ENCODE measurements at places on chromosomes 6 and 20.

DNA sequence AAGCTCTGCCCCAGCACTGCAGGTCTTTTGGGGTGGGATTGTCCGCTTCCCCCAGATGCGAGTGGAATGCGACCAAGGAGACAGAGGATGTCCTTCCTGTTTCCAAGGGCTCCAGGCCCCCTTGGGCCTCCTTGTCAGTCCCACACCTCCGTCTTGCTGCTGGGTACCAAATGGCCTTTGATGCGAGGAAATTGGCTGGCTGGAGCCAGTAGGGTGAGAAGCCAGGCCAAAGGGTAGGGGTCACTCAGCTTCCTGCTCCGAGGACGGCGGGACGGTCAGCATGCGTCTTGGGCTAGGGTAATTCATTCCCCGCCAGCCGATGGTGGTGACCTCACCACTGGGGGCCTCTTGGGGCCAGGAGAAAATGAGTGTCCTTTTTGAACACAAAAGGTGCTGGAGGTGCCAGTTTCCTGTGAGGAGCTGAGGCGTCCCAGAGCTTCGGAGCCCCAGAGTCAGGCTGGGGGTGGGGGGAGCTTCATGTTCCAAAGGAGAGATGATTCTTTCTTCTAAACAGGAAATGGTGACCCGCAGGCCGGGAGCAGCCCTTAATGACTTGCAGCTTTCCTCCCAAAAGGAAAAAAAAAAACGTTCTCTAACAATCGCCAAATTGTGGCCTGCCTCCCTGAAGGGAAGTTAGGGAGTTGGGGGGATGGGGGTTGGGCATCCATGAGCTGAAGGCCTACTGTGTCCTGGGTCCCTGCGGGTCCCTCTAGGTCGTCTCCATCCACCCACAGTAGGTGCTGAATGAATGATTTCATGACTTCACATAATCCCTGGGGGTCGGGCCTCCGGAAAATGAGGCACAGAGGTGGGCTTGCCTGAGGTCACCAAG, 6.7 kb downstream of the SNAI1 start:
- DNase-seq = no peak

- DNase-seq = peak; percentile 80
These were observed 61.6 kb upstream of the SNX9 start for GRCh38 chr6:157761331-157761921.

DNA sequence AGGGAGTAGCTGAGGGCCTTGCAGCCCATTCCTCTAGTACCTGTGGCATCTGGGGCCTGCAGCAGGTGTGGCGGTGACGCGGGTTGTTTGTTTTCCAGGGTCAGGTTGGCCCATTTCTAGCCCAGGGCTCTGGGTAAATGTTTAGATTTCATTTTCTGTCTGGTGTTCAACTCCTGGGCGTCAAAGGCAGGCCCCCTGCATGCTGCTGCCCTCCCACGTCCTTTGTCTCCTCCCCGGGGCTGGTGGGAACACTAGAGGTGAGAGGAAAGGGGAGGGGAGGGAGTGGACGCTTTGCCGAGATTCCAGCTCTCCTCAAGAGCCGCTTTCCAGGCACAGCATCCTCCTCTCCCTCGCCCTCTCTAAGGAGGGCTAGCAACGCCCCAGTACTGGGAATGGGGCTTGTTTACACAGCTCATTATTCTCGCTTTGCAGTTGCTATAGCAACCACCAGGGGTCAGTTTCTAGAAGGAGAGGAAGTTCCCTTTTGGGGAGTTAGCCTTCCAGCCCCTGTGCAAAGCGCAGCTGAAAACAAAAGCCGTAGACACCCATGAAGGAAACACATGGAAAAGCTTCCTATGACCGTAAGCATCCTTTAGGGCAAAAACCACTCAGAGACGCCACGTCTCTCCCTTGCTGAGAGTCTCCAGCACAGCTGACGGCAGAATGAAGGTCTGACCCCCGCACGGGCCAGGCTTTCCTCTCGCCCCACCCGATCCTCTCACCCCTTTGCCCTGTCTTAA, 170.6 kb downstream of the LY86 start:
- peak; percentile 39 for DNase-seq

- no peak for DNase-seq
These were observed 33.2 kb upstream of the RPS6KA2 start for GRCh38 chr6:166660157-166660688.

DNA sequence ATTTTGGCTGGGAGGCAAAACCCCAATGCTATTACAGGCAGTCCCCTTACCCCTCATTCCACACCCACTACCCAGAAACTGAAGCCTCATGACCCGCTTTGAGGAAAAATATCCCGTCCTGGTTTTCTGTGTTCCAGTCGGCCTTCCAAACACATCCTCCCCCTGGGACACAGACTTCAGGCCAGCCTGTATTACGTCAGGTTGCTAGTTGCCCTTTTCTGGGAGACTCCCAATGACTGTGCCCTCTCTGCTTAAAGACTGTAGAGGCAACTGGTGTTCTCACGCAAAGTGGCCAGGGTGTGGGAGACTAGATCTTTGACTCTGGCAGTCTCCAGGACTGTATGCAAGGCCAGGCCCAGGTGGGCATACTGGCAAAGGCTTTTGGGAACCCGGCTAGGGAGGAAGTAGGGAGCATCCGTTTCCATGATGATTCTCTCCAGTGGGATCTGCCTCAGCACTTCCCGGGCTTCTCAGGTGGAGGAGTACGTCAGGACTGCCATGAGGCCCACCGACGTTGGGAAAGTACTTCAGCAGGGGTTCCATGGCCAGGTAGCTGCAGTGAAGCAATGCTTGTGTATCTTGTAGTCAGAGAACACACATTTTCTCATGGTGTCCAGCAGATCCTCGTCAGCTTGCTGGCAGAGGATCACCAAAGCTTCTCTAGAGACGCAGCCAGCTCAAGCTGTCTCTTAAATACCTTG, 34.9 kb downstream of the DYNLT1 start:
- DNase-seq = no peak

- DNase-seq = peak; percentile 89
These were observed 1.1 kb downstream of the ACTL10 start for GRCh38 chr20:33667676-33668465.

- no peak for DNase-seq
These were observed 81.1 kb upstream of the PRDM1 start for GRCh38 chr6:106005013-106005412.

GRCh38 chr6:142387997-142388815, 86.4 kb downstream of the ADGRG6 start:
- peak; percentile 27 for DNase-seq

DNA sequence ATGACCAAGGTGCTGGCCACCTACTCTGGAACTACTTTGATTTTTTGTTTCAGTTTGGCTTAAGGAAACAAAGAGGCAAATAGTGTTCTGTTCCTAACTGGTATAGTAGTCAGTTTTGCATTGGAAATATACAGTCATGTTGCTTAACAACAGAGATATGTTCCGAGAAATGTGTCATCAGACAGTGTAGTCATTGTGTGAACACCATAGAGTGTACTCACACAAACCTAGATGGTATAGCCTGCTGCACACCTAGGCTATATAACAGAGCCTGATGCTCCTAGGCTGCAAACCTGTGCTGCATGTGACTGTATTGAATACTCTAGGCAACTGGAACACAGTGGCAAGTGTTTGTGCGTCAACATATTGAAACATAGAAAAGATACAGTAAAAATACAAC, 80.4 kb downstream of the ARID1B start:
- DNase-seq = peak; percentile 79

DNA sequence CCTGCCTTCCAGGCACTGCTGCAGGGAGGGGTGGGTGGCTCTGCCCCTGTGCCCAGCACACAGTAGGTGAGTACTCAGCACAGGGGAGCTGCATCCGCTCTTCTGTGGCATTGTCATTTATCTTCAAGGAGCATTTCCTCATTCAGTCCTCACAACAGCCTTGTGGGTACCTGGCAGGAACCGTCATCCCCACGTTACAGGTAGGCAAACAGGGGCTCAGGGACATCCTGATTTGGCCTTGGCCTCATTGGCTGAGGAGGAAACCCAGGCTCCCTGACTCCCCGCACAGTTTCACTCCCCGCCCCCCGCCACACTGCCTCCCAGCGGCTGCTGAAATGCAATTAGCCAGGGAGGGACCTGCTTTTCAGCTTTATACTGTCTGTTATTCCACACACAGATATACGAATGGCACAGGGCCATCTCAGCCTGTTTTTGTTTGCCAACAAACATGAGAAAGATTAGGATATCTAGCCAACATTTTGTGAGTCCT, 24.2 kb upstream of the PNPLA1 start:
- DNase-seq = no peak

DNA sequence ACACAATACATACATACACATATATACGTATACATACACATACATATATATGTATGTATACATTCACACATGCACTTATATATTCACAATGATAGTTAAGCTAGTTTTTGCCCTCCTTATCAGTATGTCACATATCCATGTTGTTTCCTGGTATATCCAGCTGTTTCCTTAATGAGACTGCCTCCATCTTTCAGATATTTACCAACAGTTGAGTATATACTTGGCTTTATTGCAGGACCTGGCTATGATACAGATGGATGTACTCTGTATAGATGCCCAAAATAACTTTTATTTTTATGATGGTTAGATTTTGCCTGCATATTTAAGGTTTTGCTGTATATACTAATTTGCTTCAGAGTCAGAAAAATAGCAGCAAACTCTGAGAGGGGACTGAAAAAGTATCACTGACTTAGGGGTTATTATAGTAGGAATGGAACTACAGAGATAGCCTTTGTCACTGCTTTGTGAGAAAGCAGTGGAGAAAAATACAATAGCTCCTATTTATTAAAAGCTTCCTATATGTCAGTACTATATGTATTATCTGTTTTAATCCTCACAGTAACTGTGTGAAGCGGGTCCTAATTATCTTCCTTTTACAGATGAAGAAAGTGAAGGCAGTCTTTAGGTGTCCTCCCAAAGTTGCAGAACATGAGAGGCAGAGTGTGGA, 35.5 kb downstream of the CARMIL1 start:
- DNase-seq = no peak

DNA sequence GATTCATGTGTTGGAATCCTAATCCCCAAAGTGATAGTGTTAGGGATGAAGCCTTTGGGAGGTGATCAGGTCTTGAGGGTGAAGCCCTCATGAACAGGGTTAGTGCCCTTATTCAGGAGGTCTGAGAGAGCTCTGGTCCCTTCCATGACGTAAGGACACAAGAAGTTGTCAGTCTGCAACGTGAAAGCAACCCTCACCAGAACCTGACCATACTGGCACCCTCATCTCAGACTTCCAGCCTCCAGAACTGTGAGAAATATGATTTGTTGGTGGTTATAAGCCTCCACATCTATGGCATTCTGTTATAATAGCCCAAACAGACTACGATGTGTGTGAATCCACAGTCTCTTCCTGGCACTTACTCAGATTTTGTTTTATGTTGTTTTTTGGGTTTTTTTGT, 90.7 kb downstream of the TRERF1 start:
- no peak for DNase-seq

DNA sequence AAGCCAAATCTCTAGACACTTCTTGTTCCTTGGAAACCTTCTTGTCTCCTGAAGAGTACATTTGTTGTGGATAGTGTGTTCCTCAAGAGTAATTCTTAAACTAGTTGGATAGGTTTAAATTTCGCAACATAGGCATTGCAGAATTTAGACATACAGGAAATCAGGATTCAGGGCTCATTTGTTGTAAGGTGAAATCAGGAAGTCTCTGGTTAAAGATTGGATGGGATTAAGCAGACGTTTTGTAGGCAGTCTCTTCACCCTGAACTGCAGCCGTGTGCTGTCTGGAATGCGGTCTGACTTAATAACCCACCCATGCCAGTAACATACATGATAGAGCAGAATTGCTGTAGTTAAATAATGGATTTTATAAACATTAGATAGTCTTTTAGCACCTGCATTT, 21.7 kb downstream of the HIVEP1 start:
- DNase-seq = no peak

DNA sequence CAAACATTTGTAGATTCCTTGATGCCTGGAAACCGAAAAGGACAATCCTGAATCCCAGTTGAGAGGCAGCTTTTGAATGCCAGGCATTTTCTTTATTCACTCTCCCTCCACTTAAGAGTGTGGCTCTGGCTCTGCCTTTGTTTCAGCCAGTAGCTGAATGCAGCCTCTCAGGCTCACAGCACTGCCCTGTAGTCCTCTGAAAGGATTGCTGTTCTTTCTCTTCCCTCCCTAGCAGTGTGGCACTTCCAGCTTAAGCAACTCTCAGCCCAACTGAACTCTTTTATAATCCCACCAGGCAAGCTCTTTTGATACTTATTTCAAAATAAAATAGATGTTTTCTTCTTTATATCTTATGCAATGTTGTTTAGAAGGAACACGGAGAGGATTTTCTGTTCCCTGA, 415.6 kb downstream of the GJA1 start:
- DNase-seq = no peak

DNA sequence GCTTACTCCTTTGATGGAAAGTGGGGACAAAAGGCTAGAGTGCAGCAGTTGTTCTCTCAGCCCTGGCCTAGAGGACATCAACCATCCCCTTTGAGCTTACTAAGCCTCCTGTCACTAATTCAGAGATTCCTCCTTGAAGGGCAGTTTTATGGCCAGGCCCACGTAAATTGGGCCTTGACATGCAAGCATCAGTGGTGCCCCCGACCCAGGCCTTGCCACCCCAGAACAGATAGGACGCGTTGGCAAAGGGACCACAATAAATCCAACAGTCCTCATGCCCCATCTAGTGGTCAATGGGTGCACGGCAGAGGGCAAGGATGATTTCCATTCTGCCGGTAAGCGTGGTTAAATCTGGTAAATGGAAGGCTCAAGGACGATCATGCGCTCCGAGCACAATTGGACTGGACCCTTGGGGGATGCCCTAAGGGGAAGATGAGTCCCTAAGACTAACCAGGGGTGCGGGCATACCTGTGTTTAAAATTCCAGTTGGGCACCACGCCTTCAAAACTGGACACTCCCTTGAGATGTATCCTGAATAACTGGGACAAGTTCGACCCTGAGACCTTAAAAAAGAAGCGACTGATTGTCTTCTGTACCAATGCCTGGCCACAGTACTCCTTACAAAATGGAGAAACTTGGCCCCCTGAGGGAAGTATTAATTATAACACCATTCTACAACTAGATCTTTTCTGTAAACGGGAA, 32.6 kb downstream of the CEP85L start:
- peak; percentile 62 for DNase-seq

- DNase-seq = peak; percentile 43
These were observed 11.2 kb downstream of the ZBTB2 start for GRCh38 chr6:151379933-151380847.

GRCh38 chr6:63486196-63486595, 86.1 kb upstream of the LOC128125822 start:
- DNase-seq = no peak

GRCh38 chr20:7031222-7031621, 263.7 kb downstream of the BMP2 start:
- DNase-seq = no peak

- DNase-seq = peak; percentile 46
These were observed 27.8 kb downstream of the STAU1 start for GRCh38 chr20:49160057-49160929.

DNA sequence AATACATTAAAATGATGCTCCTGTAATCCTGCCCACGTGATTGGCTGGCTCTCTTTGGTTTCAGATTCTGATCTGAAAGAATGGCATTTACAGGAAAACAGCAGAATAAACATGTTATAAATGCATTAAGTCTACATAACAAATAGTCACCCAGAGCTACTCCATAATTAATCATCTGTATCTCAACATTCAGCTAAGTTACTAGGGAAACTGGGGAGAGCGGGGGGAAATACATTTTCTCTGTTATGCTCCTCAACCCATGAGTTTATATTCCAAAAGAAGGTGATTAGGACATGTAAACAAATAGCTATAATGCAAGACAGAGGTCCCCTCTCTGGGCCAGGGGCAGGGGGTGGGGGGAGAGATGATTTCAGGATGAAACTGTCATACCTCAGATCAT, 58.5 kb downstream of the MAP7 start:
- no peak for DNase-seq

GRCh38 chr6:80932359-80932758, 820.1 kb downstream of the TENT5A start:
- DNase-seq = no peak

Measured in activated CD4-positive, alpha-beta T cell treated with anti-CD3 and anti-CD28 coated beads, Interleukin-2, Interleukin-6, amounts not matched to agents 100 ng/mL and 50 ng/mL, durations not matched to agents 16 hours and 8 hours (primary cell).